Suppressor macrophage treated with lipopolysaccharide for 4 hours (primary cell): ENCODE measurements at places on chromosomes 2 and 18.

DNA sequence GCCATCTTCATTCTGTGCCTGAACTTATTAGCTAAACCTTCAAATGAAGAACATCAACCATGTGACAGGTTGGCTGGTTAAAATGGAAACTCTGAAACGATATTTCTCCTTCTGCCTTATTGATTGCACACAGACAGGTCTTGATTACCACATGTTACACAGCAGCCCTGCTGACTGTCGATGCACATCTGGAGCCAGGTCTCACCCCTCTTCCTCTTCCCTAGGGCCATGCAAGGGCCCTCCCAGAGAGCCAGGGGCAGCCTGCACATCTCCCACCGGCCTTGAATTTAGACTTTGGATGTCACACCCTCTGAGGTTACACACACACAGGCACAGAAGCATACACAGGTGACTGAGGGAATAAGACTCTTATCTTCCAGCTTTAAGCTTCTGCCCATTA is 45.1 kb downstream of the TMEM178A start:
- DNase-seq = no peak

DNA sequence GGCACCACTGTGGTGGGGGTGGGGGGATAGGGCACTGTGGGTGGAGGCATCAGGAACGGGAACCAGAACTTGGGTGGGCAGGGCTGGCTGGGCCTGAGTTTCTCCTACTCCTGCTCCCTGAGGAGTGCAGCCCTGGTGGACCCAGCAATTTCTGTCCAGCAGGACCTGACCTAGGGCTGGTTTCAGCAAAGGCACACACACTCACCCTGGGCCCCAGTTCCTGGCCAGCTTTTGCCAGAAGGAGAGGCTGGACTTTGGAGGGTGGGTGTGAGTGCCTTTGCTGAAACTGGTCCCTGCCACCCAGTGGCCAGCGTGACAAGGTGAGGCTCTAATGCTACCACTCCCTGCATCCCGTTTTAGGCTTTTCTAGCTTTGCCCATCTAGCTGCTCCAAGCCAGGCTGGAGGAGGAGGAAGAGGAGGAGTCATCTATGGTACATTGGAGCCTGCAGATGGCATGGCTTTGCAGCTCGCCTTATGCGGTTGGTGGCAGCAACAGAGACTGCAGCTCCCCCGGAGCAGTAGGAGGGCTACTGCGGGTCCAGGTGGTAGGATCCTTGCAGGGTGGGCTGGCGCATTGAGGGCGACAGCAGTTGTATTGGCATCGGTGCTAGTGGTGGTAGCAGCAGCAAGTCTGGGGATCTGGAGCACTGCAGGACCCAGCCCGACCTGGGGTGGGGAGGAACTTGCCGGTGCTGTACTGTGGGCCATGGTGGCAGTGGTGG is 40.4 kb upstream of the IMP4 start:
- no peak for DNase-seq

DNA sequence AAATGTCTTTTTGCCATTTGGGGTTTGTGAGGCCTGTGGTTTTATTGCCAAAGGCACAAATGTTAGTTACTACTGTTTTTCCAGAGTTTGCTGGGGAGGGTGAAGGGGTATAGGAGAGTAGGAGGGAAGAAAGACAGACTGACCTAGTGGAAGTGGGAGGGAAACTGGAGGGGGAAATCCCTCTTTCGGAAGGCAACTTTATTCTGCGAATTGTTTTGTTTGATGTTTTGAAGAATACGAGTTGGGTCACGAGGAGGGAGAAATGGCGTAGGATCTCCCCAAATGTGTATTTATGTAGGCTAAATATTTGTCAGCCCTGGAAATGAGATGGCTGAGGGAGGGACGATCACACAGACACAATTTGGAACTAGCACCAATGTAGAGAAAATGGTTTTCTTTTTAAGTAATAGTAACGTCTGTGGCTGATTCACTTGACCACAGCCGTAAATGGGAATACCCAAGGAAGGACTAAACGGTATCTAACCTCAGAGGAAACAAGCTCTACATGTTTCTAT is 172.3 kb downstream of the ICOS start:
- no peak for DNase-seq

- DNase-seq = no peak
Measured at GRCh38 chr2:202031246-202031951, 2.3 kb upstream of the FZD7 start.

- DNase-seq = no peak
Measured at GRCh38 chr2:45093663-45094062, 84.4 kb upstream of the SIX2 start.

DNA sequence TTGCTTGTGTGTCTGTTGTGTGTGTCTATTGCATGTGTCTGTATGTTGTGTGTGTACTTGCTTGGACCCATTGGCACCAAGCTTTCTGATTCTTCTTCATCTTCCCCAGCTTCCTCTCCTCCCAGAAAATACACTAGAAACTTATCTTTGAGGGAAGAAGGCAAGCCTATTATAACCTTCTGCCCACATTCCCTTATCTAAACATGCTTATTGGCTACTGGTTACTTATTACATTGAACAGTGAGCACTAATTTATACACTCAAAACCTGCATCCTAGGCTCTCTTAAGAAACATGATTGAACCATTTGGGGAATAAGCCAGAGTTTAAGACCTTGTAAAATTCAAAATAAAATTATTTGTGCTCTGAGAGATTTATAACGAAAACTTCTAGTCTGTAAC is 26.5 kb downstream of the SLC9A4 start:
- no peak for DNase-seq

- no peak for DNase-seq
Measured at GRCh38 chr2:77325395-77325794, 196.8 kb downstream of the LRRTM4 start.

- DNase-seq = peak; percentile 42
Measured at GRCh38 chr18:24138409-24138788, 463 bp upstream of the CABYR start.

DNA sequence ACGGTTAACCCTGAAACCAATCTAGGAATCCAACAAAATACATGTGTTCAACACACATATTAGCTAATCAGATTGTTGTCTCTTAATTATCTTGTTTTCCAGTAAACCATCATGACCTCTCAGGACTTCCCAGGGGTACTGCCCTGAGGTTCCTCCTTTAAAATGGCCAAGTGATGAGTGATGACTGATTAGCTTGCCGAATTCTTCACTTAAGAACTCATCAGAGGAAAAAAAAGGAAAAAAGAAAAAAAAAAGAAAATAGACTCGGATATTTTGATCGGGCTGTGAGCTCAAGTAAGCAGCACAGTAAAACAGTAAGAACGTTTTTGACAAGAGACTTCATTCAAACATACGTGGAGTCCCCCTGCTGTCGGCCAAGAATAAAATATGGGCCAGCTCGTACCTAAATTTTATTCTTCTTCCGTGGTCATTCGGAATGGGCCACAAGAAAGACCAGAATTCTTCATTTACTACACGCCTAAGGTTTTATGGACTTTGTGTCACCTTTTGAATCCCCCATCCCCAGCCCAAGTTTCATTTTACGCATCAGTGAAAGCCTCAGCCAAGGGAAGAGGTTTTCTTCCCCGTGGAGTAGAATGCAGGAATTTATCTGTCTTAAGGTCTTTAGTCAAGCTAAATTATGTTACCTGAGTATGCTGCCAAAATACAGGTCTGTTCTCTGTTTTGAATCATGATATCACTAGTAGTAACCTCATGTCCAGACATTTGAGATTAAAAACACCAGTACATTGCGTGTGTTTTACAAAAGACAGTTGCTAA is 40.5 kb downstream of the COLEC12 start:
- no peak for DNase-seq

GRCh38 chr18:45738660-45739059 is 14.7 kb downstream of the SLC14A1 start:
- peak; percentile 20 for DNase-seq

- no peak for DNase-seq
Measured at GRCh38 chr2:28341208-28341891, 51.3 kb upstream of the FOSL2 start.
